Esophagus mucosa (tissue), 1 donor: ENCODE measurements at places on chromosomes 6 and 20. TPM values are rescaled to one million over a fixed set of nuclear protein-coding genes. Genes with fewer than 3 reads are reported as not detected.

GRCh38 chr6:152129691-152130151 lies 322.2 kb downstream of the ESR1 start:
- ATAC-seq = peak; percentile 10

DNA sequence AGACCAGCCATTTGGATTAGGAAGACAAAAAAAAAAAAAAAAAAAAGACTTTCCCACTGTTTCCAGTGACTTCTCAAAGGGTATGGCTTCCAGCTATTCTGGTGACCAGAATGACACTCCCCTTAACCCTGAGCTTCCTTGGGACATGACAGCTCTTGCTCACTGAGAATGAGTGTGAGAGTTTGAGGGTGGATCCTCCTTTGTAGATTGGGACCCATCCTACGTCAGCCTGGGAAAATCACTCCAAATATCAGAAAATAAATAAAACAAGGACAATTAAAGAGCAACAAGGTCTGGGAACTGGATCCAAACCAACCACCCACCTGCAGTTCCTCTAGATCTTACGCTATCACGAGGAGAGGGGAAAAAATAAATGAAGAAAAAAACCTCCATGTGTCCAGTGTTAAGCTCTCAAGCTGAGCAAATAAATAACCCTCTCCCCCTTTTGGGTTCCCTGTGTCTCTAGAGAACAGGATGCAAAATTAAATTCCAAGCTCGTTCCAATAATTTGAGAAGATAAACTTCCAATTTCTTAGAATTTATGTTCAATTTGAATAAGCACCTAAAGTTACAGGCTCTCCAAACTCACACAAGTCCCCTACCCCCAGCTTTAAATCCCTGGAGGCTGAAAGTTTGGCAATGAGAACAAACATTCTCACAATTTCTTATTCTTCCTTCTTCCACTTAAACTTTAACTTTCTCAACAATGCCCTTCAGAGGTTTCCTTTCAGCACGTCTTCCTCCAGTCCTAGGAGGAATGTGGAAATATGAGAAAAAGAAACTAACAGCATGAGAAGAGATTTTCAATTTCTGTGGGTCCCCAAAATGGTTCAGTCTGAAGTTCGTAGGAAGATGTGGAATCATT lies 170.2 kb downstream of the MTFR2 start:
- no peak for ATAC-seq

DNA sequence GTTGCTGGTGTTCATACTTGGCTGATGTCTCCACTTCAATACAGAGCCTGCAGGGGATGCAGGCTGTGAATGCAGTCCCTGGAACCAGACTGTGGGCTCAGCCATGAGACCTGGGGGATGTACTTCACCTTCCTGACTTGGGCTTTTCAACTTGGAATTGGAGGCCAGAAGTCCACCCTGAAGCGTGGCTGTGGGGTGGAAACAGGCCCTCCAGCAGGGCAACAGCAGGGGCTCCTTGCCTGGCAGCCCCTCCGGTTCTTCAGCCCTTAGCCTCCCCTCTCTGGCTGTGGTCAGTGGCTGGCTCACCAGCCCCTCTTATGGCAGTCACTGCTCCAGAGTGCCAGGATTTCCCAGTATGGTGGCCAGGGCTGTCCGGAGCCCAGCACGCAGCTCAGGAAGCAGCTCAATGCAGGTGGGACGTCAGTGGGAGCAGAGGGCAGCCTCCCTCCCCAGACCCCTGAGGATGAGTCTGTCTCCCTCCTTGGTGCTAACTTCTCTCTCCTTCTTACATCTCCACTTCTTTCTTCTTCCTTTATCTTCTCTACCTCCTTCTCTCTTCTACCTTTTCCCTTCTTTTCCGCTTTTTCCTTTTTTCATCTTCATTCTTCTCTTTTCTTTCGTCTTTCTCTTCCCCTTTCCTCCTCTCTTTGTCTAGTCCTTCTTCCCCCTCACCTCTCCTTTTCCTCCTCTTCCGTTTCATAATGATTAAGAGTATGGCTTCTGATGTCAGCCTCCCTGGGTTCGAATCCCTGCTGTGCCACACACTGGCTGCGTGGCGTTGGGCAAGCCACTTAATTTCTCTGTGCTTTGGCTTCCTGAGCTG lies 45.3 kb downstream of the SLC52A3 start:
- no peak for ATAC-seq

TBCC gene
- total RNA-seq = 15.0 TPM

TMEM14B gene
- 49.3 TPM for total RNA-seq

ADGRB3 gene
- 0.20 TPM for total RNA-seq

DNA sequence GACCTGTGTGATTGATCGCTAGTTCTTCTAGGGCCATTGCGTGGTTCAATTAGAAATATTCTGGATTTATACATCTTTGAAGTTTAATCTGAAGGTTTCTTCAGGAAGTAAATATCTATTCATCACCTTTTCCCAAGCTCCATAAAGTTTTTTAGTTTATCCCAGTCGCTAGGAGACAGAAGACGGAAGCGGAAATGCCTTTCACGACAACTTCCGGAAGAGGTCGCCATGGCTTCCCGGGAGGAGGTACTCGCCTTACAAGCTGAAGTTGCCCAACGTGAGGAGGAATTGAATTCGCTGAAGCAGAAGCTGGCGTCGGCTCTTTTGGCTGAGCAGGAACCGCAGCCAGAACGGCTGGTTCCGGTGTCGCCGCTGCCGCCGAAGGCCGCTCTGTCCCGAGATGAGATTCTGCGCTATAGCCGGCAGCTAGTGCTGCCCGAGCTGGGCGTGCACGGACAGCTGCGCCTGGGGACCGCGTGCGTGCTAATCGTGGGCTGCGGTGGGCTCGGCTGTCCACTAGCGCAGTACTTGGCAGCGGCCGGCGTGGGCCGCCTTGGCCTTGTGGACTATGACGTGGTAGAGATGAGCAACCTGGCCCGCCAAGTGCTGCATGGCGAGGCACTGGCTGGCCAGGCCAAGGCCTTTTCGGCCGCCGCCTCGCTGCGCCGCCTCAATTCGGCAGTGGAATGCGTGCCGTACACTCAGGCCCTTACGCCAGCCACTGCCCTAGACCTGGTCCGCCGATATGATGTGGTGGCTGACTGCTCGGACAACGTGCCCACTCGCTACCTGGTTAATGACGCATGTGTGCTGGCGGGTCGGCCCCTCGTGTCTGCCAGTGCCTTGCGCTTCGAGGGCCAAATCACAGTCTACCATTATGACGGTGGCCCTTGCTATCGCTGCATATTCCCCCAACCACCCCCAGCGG lies at the start of gene MOCS3:
TSS of gene MOCS3 (plus strand) at position 204 of the 928 bp plus-strand sequence. CDS start at position 229, 25 bp downstream.
- peak; percentile 83 for ATAC-seq

DNA sequence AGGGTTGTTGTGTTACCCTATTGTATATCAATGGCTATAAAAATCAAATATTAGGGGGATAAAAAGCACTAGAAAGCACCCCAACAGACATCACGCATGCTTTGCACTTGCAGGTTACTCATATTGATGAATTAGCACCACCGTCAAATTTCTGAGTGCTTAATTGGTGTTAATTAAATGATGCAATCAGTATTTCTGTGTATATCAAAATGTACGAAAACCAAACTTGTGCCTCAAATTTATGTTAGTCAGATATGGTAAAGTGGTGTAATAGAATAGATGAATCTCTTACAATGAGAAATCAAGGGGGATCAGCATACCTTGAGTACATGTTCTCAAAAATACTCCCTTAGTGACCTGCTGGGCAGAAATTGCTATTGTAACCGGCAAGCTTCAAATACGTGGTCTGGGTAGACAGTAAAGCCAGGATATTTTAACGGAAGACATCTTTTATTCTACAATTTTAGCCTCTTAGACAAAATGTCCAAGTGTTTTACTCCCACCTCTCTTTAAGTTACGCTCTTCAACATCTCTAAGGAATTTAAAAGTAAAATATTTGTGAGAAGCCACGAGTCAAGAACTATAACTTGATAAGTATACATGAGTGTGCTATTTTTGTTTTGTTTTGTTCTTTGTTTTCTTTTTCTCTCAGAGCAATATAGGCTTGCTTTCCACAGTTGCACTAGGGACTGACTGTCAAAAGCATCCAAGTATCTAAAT lies 166.0 kb downstream of the QKI start:
- no peak for ATAC-seq

- no peak for ATAC-seq
Observed at GRCh38 chr20:22394583-22394982, 189.8 kb downstream of the FOXA2 start.

DNA sequence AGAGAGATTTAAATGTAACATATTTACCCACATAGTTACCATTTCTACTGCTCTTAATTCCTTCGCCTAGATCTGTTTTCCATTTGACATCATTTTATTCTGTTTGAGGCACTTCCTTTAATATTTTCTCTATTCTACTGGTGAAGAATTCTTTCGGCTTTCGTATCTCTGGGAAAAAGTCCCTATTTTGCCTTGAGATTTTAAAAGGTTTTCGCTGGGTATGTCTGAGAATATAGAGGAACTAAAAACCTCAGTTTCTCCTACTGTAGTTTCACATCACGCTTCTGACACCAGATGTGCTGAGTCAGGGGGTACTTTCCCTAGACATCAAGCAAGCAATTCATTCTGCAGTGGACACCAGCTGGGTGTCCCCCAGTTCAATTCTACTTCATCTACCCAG lies 61.7 kb downstream of the E2F3 start:
- no peak for ATAC-seq

SNPH gene
- 0.64 TPM for total RNA-seq

- peak; percentile 32 for ATAC-seq
Observed at GRCh38 chr20:62938105-62938888, at the start of gene GID8. TSS of gene GID8 (plus strand) at chr20:62938147. CDS start at chr20:62941503, 3,356 bp downstream.

DNA sequence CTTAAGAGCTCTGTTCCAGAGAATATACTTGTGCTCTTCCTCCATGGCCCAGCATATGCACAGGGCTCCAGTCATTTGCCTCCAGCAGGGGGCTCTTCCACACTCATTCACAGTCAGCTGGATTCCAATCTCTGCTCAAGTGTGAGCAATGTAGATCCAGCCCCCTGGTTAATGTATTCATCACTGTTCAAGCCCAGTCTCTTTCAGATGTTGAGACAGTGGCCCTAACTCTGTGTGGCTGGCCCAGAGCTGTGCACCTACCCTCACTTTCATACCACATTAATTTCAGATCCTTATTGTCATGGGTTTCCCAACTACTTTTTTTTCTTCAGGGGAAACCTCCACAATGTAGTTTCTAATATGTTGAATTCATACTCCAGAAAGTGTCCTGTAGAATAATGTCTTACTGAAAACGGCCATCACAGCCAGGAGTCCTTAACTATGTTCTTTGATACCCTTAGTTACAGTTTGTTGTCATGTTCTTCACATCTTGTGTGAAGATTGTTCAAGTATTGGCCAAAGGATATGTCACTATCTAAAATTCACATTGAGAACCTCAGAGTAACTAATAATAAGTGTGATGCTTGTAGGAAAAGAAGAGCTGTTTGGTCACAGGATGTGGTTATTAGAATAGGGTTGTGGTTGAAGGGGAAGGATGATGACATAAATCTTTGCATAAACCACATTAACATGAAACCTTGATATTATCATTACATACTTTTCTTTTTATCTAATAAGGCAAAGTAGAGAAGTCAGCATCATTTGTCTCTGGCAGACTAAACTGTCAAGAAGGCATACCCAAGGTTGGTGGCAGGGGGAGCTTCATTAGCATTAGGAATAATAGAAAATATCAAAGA lies 14.4 kb upstream of the HLA-DQA1 start:
- ATAC-seq = peak; percentile 77

- no peak for ATAC-seq
Observed at GRCh38 chr6:104173668-104174067, 686.1 kb downstream of the HACE1 start.

DNA sequence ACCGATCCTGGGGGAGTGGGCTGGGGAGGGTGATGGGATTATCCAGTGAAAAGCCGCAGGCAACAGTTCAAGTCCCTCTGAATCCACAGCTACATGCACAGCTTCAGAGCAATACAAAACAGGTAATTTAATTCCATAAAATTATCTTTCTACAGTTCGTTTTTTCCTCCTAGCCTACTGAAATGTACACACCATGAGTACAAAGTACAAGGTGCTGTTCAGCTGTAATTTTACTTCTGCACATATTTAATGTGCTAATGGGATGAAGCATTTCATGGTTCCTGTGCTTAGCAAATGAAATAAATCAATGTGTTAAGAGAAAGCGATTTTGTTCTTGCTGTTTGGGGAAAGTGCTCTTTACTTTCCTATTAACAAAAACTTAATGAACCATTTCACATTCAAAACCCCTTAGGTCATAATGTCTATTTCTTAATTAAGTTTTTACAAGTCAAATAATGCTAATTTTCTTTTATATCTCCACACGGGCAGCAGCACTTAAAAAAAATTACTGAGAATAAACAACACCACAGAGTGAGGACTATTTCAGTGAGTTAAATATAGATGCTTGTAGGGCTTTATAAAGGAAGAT lies 71.8 kb downstream of the INSM1 start:
- no peak for ATAC-seq

TMEM217 gene
- 0.84 TPM for total RNA-seq

GRCh38 chr6:134097114-134097707 lies 44.8 kb upstream of the SLC2A12 start:
- no peak for ATAC-seq

- ATAC-seq = no peak
Observed at GRCh38 chr6:149779644-149779963, 30.1 kb downstream of the PCMT1 start.

TFAP2B gene
- 1.4 TPM for total RNA-seq

GRCh38 chr6:5248302-5249098 lies 12.2 kb downstream of the LYRM4 start:
- no peak for ATAC-seq

DNA sequence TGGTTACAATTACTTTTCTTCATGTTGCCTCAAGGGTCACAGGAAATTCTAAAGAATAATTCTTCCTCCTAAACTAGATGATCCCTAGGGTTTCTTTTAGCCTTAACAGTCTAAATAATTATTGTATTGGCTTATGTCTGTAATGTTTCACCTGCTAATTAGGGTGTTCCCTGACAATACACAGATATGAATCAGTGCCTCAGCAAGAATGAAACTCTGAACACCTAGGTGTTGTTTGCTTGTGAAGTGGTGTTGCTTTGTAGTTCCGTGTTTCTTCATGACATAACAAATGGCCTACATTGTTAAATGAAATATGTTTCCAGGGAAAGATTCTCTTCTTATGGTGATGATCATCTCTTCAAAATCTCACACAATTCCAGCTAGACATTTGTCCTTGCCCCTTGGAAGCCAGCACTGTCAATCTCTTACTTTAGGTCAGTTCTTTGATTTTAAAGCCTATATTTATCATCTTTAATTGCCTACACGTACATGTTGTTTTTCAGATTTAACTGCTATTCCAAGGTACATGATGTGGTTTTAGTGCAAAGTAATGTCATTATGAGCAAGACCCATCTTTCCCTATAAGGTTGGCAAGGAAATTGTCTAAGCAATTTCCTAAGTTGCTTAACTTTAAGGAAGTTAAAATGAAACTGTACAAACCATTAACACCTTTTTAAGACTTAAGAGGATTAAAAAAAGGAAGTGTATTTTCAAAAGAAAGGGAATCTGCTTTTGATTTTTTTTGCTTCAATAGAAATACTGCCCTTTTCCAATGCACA lies 111.9 kb downstream of the TBC1D7 start:
- ATAC-seq = no peak

DNA sequence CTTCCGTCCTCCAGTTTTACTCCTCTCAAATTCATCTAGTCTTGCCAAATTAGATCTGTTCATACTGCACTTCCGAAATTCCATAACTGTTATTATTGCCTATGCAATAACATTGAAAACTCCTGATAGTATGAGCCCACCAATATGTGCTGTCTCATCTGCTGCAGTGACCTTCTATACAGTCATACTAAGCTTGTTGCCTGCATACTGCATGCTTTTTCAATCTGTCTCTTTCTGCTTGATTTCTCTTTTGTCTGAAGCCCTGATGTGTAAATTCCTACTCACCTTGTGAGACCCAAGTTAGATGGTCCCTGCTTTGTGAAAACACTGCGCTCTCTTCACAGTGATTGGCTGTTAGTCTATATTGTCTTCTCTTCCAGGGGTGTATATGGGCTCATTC lies 1.1 kb downstream of the TBP start:
- no peak for ATAC-seq

GRCh38 chr6:37141281-37142049 lies 28.5 kb upstream of the PIM1 start:
- no peak for ATAC-seq

VGLL2 gene
- total RNA-seq = not detected
